Omental fat pad (tissue), 4 donors: ENCODE measurements at places on chromosomes 16 and 17. TPM values are rescaled to one million over a fixed set of nuclear protein-coding genes. Genes with fewer than 3 reads are reported as not detected.

DNA sequence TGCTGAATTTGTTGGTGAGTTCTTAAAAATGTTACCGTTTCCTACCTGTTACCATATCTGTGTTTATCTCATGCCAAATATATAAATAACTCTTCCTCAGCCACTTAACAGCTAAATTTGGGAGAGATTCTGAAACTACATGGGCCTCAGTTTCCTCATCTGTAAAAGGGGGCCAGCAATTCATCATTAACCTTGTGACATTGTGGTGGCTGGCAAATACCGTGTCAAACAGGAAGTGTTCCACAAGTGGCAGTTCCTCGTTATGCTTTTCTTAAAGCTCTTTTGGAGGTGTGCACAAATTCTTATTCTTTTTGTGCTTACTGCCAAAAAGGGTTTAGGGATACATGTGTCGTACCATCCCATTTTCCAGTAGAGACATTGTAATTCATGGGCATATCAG is 220.4 kb upstream of the CACNG5 start:
- DNase-seq, result no peak

Gene SLFN14
- total RNA-seq, result not detected

Gene ABCA10
- 86.1 TPM for total RNA-seq

Gene ABI3
- 6.2 TPM for total RNA-seq

DNA sequence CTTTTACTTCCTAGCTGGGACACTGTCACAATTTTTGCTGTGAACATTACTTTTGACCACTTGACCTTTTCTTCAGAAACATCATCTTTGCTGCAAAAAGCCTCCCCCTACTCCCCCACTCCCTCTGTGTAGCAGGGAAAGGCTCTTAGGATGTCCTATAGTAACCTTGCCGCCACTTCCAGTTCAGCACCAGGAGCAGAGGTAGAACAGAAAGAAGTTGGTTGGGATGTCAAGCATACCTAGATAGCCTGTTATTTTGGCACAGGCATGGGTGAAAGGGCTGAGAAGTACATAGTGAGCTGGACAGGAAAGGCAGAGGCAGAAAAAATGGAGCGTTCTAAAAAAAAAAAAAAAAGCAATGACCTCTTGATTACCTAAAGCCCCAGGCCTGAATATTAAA is 31.3 kb downstream of the SMIM36 start:
- DNase-seq, result no peak

- DNase-seq, result no peak
Measured at GRCh38 chr16:84608282-84608681, 9.6 kb downstream of the COTL1 start.

- DNase-seq, result no peak
Measured at GRCh38 chr16:51150888-51151320, at the start of gene SALL1. Gene SALL1 (minus strand): TSS chr16:51151270. CDS start chr16:51151241, 29 bp downstream.

- DNase-seq, result no peak
Measured at GRCh38 chr16:67148656-67149275, 2.0 kb downstream of the B3GNT9 start.

Gene TGFB1I1
- 16.1 TPM for total RNA-seq

GRCh38 chr17:40622509-40622928 is 25.1 kb downstream of the SMARCE1 start:
- DNase-seq, result no peak

Gene CASKIN1
- 0.16 TPM for total RNA-seq

GRCh38 chr17:28326114-28326513 is 7.1 kb downstream of the TMEM97 start:
- no peak for DNase-seq

DNA sequence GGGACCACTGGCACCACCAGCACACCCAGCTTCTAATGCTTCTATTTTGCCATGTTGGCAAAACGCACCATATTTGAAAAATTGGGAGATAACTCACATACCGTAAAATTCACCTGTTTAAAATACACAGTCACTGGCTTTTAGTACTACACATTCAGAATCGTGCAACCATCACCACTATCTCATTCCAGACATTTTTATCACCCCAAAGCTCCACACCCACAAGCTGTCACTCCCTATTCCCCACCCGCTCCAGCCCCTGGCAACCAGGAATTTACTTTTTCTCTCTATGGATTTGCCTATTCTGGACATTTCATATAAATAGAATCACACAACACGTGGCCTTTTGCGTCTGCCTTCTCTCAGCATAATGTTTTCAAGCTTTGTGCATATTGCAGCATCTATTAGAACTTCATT is 25.0 kb downstream of the PPL start:
- no peak for DNase-seq

Gene KRTAP9-8
- total RNA-seq, result not detected

DNA sequence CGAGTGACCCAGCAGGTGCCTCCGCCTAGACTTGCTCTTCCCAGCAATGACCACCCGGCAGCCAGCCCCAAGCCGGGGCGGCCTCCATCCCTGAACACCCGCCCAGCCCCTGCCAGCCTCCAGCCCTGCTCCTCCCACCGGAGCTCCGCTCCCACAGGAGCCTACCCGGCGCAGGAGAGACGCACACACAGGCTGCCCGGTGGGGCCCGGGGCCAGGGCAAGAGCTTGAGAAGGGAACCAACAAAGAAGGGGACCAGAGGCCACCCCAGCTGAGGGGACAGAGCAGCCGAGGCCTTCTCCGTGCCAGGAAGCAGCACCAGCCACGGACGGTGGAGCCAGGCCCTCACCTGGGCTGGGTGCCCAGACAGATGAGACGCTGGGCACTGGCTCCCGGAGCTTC is 13.8 kb downstream of the PKD1 start:
- DNase-seq, result no peak

Gene MAF
- 77.2 TPM for total RNA-seq

Gene NPIPA3
- not detected for total RNA-seq

DNA sequence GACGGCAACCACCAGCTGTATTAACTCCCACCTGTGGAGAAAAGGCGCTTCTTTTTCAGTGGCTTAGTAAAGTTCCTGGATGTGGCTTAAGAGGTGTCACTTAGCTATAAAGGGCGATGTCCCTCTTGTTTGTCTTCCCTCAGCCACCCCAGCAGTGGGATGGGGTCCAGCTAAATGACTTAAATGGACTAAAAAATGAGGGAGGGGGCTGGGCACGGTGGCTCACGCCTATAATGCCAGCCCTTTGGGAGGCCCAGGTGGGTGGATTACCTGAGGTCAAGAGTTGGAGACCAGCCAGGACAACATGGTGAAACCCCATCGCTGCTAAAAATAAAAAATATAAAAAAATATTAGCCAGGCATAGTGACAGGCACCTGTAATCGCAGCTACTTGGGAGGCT is 667.5 kb upstream of the RBFOX1 start:
- no peak for DNase-seq

Gene MT1A
- 477 TPM for total RNA-seq

DNA sequence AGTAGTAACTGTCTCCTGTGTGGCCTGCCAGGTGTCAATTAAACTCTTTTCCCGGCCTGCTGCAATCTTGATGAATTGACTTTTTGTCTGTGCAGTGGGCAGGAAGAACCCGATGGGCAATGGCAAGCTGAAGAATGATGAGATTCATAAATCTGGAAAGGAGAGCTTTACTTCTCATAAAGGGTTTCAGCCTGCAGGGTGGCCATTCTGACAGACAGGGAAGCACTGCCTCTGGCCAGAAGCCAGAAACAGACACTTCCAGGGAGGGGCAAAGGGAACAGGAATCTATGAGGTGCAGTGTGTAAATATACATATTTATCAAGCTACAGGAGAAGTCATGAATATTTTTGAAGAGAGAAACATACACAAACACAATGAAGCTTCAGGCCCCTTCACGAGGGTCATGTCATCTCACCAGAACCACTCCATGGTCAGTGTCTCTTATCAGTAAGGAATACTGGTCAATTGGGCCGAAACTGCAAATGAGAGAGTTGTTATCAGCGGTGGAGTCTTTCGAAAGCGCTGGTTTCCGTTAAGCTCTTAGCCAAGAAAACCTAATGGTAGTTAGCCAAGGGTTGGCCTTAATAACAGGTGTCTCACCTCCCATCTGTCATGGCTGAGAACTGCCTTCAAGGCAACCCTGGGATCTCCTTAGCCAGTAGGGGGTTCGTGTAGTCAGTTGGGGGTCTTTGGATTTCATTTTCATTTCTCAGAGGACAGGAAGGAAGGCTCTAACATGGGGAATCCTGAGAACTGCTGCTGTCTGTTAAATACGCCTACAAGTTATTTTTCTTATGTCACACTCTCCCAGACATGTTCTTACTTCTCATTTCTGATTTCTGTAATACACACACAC is 1.2 kb upstream of the NARF start:
- no peak for DNase-seq

Gene RNF157
- 23.5 TPM for total RNA-seq

Gene CFAP97D1
- total RNA-seq, result not detected

Gene ADORA2B
- total RNA-seq, result 2.1 TPM

Gene SLFN13
- total RNA-seq, result 5.9 TPM

DNA sequence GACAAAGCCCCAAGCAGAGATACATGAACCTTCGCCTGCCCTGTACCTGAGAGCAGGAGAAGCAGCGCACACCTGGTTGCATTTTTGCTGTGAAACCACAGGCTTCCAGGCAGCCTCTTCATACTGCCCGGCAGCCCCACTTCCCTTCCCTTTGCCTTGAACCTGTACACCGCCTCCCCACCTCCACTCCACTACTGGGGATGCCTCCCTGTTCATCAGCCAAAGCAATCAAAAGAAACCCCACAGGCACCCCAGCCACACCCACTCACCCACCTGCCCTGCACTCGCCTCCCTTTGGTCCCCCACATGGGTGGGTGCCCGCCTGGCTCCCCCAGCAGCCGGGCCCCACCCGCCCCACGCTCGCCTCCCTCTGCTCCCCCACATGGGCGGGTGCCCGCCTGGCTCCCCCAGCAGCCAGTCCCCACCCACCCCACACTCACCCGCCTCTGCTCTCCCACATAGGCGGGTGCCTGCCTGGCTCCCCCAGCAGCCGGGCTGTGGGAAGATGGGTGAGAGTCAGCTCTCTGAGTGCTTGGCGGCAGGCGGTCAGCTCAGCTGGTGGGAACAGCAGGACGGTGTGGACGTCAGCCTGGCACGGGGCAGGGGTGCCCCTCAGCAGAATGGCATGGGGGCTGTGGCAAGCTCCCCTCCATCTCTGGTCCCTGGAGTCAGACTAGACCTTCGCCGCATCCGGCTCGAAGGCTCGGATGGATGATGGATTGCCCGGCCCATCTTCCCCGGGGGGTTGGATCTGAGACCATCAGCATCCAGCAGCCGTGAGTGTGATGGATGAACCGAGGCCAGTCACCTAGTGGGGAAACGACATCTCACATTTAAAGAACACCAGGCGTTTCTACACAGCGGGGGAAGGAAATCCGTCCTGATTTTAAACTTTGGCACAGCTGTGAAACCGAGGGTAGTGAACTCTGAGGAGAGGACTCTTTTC is 135.6 kb downstream of the BANP start:
- DNase-seq, result no peak

Gene KCNJ18
- not detected for total RNA-seq

Gene KCTD19
- 0.93 TPM for total RNA-seq

DNA sequence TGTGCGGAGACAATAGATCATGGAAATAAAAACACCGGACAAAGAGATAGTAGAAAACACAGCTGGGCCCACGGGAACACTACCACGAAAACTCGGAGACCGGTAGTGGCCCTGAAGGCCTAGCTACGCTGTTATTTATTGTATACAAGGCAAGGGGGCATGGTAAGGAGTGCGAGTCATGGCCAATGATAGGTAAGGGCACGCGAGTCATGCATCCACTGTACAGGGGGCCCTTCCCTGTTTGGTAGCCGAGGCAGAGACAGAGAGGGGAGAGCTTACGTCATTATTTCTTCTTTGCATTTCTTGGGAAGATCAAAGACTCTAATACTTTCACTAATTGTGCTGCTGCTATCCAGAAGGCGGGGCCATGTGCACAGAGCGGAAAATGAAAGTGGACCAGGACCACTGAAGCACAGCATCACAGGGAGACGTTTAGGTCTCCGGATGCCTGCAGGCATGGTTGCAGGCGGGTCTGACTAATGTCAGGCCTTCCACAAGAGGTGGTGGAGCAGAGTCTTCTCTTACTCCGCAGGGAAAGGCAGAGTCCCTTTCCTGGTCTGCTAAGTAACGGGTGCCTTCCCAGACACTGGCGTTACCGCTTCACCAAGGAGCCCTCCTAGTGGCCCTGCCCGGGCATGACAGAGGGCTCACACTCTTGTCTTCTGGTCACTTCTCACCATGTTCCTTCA is 74.4 kb upstream of the ARL4D start:
- DNase-seq, result no peak

- DNase-seq, result no peak
Measured at GRCh38 chr16:73159296-73159695, 111.4 kb upstream of the ZFHX3 start.

Gene FGF11
- total RNA-seq, result 1.9 TPM

Gene GLP2R
- 11.2 TPM for total RNA-seq

- no peak for DNase-seq
Measured at GRCh38 chr16:30381291-30382041, 895 bp downstream of the SEPTIN1 start.

GRCh38 chr17:56994009-56994792 is 16.3 kb downstream of the SCPEP1 start:
- no peak for DNase-seq

DNA sequence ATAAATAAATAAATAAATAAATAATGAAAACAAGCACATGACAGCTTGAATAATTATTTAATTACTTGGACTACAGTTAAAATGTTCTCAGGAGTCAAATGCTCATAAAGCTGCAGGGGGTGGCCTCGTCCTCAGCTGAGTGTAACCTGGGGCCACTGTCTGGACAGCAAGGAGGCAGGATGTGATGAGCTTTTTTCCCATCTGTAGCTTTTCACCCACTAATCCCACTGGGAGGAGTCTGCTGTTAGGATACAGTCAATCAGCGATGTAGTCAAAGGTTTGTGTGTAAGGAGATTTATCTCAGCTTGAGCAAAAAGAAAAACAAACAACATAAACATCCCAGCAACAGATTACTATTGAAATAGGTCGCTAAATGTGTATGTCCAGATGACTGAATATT is 22.5 kb downstream of the ZCCHC14 start:
- DNase-seq, result no peak

GRCh38 chr16:68732042-68732680 is 4.9 kb upstream of the CDH1 start:
- DNase-seq, result no peak
